ENCODE measurements at places on chromosomes 5 and 9.

GRCh38 chr5:178990491-178990890, 4.6 kb downstream of the GRM6 start:
- DNase-seq = no peak

DNA sequence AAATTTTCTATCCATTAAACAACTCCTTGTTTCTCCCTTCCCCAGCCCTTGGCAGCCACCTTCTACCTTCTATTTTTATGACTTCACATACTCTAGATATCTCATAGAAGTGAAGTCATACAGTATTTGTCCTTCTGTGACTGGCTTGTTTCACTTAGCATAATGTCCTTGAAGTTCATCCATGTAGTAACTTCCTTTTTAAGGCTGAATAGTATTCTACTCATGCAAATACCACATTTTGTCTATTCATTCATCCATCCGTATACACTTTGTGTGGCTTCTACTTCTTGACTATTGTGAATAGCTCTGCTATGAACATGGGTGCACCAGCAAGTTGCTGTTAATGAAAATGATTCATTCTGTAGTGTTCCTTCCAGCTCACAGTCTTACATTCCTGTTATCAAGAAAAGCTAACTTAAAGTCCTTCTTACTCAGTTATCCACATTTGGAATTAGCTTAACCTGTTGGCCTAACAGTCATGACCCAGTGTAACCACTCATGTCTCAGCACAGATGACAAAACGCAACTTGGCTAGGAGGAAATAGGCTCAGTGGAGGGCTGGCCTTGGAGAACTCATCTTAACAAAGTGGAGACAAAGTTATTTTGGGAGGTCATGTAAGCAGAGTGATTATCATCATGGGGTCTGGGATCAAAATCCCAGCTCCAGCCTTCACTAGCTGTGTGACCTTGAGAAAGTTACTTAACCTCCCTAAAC, 129.7 kb upstream of the MAP3K1 start:
- no peak for DNase-seq

DNA sequence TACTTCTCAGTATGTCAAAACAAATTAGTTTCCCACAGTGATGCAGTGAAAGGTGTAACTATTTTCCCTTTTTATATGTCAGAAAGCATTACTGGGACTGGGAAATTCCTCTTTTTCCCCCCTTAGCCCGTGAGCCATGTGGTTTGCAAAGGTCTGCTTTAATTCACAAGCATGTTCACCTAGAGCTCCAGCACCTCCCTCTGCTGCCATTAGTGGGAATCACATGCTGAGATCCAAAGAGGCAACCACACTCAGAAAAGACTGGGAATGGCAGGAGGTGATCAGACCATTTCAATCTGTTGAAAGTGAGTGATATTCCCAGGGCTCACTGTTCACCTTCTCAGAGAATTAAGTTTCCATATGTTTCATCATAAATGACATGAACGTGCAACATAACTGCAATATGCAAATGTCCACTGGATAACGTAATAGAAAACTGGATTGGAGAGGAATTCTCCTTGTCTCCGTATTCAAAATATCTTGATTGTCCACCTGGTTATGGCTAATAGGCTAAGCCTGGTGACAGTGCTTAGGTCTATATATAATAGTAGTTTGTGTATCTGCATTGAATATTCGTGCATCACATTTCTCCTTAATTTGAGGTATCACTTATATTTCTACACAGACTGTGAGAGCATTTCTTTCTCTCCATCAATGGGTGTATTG, 703.5 kb upstream of the WWC1 start:
- DNase-seq = peak; percentile 32

- DNase-seq = no peak
Measured at GRCh38 chr5:74946471-74946870, 80.3 kb upstream of the FAM169A start.

DNA sequence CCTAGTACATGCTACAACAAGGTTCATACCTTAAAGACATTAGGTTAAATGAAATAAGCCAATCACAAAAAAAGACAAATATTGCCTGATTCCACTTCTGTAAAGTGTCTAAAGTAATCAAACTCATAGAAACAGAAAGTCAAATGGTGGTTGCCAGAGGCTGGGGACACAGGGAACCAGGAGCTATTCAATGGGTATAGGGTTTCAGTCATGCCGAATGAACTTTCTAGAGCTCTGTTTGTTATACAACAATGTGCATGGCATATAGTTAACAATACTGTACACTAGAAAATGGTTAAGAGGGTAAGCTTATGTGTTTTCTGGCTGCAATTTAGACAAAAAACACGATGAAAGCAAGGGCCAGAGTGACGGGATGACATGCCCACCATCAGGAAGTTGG, 70.8 kb upstream of the EGFLAM start:
- DNase-seq = no peak

DNA sequence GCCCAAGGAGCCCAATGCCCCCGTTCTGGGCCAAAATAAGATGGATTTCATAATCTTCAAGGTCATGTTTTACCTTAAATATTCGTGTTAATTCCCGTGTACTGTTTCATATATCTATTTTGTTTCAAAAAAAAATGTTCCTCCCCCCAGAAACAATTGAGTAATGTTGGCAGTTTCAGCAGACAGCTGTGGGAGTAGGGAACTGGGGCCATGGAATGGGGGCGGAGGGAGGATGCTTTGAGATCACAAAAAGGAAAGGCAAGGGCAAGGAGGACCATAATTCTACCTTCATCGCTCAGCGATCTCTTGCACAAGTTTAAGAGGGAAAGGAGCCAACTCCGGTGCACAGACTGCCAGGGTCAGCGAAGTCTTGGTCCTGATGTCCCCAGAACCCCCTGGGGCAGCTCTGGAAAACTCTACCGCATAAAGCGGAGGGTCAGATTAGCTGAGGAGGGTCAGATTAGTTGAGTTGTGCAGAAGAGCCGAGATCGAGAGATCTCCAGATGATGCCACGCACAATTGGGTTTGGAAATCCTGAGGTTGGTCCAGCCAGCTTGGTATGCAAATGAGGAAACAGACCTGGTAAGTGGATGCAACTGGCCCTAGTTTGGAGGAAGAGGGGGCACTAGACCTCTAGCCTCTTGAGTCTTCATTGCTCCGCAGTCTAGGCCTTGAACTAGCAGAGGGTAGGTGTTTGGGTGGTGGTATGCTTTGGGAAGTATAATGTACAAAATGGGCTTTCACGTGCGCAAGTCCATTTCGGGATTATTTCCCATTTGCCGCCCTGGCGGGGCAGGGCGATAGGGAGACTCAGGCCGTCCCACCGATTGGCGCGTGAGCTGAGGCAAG, 24.0 kb downstream of the CDKN2A start:
- no peak for DNase-seq

DNA sequence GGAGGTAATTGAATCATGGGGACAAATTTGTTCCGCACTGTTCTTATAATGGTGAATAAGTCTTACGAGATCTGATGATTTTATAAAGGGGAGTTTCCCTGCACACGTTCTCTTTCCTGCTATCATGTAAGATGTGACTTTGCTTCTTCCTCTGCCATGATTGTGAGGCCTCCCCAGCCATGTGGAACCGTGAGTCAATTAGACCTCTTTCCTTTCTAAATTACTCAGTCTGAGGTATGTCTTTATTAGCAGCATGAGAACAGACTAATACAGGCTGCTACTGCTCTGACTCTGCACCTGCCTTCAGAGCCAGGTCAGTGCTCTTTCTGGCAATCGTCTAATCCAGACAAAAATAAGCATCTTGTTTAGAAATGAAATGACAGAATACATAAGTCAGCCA, 479.2 kb upstream of the TUSC1 start:
- no peak for DNase-seq

DNA sequence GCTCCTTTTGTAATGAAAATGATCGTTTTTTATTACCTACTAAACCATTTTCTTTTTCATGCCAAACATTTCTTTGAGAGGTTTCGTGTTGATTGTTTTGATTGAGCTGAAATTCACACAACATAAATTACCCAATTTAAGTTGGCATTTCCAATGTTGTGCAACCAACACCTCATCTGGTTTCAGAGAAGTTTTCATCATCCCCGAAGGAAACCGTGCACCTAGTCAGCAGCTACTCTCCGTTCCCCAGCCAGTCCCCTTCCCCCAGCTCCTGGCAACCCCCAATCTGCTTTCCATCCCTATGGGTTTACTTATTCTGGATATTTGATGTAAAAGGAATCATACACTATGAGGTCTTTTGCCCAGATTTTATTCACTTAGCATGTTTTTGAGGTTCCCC, 123.6 kb downstream of the ADCY2 start:
- no peak for DNase-seq

DNA sequence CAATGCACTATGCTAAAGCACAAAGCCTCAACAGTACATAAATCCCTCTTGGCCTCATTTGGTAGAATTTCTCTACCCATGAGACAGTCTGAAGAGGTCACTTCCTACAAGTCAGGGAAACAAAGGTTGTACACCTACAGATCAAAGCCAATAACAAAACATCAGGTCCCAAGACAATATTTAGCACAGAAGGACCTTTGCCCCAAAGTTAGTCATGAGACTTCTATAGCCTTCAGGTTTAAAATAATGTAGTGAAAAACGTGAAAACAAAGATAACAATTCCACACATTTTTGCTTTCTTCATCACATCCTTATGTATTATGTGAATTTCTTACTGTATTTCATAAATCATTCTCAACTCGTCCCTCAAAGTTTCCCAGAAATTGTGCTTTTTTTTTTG, 15.8 kb downstream of the AFF4 start:
- peak; percentile 28 for DNase-seq

DNA sequence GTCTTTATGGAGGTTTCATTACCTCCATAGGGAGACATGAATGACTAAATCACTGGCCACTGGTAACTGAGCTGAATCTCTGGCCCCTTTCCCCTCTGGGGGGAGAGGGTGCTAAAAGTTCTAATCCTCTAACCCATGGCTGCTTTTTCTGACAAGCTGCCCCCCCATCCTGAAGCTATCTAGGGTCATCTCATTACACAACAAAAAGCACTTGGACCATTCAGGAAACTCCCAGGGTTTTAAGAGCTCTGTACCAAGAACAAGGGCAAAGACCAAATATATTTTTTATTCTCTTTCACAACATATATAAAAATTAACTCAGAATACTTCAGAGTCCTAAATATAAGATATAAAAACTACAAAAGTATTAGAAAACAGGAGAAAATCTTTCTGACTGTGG, 14.3 kb downstream of the AUH start:
- DNase-seq = no peak

DNA sequence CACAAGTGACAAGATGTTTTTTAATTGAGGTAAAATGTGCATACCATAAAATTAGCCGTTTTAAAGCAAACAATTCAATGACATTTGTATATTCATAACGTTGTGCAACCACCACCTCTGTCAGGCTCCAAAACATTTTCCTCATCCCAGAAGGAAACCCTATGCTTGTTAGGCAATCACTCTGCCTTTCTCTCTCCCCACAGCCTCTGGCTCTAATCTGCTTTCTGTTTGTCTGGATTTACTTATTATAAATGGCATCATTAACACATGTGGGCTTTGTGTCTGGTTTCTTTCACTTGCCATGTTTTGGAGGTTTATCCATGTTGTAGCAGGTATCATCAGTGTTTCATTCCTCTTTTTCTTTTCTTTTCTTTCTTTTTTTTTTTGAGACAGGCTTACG, 1.4 kb upstream of the N4BP3 start:
- peak; percentile 7 for DNase-seq

DNA sequence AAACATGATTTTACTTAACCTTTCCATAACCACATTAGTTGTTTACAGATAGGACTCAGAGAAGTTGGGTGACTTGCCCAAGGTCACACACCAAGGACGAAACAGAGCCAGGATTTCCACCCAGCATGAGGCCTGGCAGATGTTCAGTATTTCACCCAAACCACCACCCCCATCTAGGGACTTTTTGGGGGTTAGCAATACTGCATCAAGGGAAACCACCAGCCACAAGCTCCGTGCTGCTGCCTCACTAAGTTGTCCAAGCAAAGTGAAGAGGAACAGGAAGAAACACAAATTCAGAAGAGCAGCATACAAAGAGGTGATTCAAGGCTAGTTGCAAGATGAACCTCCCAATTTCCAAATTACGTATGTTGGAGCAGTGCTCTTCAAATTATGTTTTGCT, 219.6 kb upstream of the RORB start:
- no peak for DNase-seq

DNA sequence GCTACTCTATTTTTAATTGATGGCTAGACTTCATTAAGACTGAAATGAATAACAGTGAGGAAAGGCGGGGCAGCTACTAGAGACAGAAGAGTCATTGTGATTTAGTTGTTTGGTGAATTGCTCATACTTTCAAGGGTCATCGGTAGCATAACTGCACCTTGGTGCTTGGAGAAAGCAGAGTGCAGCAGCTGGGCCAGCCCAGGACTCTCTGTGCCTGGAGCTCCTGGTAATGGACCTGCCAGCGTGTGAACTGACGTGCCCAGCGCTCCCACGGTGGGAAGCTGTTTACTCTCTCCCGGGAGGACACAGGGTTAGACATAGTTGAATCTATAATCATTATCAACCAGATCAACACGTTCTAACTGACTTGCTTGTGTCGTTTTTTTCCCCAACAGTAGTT, 42.9 kb downstream of the LURAP1L start:
- DNase-seq = no peak

- DNase-seq = no peak
Measured at GRCh38 chr5:53766673-53767072, 206.2 kb downstream of the NDUFS4 start.

Measured in LHCN-M2 (cell line).